Left ventricle myocardium inferior (tissue), 1 donor: ENCODE measurements at places on chromosomes 7 and 10. TPM values are rescaled to one million over a fixed set of nuclear protein-coding genes. Genes with fewer than 3 reads are reported as not detected.

The MMRN2 gene
- total RNA-seq = 32.1 TPM

The SYT15B gene
- total RNA-seq = 0.93 TPM

The CTNNA3 gene
- total RNA-seq = 159 TPM

The UPK3BL2 gene
- 2.9 TPM for total RNA-seq

The FAM25C gene
- total RNA-seq = not detected

GRCh38 chr7:135842446-135843179 lies 94.0 kb upstream of the FAM180A start:
- H3K27me3 ChIP-seq = no peaks in the 10 kb centered on the region
- no peak overlapping the region for H3K27ac ChIP-seq
- no peak overlapping the region for H3K4me3 ChIP-seq
- H3K36me3 ChIP-seq = no peaks in the 10 kb centered on the region

DNA sequence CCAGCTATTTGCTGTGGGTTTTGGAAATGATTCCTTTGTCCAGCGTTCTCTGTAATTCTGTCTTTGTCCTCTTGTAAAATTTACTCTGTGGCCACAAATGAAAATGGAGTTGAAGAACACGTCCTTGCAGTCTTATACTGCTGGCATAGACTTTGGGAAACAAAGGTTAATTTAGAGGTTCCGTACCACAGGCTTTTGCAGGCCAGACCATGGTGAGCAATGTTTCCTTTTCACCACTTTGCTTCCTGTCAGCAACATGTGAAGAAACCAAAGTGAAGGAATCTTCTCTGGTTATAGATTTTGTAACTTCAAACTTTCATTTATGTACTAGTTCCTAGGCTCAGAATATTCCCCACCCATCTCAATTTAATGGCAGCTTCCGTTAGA lies 488.5 kb downstream of the MDFIC start:
- no peaks in the 10 kb centered on the region for H3K27me3 ChIP-seq
- H3K27ac ChIP-seq = no peak overlapping the region
- H3K4me1 ChIP-seq = no peaks in the 10 kb centered on the region
- DNase-seq = no peak

DNA sequence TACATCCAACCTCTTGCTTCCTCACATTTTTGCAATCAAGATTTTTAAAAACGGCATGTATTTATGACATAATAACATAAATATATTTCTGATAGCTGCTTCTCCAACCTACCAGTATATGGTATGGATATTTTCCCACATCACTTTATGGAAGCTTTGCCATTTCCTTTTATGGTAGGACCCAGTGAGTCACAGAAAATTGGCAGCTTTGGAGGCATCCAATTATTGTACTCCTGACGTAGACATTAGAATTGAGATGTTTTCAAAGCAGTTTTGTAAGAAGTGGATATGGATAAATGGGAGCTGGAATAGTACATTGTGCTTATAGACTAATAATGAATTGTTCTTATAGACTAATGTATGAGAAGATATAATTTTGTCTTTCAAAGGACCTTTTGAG lies 23.8 kb upstream of the BICC1 start:
- no peaks in the 10 kb centered on the region for H3K27me3 ChIP-seq
- peaks cover 10% of the 10 kb centered on the region for H3K4me1 ChIP-seq
- no peak for DNase-seq

DNA sequence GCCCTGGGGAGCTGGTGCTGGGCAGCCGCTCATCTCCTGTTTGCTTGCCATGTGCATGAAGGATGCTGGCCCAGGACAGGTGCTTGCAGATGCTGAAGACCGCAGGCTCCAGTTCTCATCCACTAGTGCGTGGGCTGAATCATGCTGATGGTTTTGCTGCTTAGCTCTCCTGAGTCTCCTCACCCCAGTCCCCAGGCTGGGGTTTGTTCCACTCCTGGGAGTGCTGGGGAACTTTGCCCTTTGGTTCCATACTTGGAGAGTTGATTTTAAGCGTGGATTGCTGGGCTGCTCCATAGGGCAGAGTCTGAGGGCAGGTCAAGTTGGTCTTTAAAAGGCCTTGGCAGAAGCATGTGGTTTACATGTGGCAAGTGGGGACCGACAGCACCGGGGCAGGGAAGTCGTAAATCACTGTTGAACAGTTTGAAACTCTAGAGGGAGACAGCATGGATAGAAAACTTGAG lies 9.1 kb downstream of the DYNC2I1 start:
- no peaks in the 10 kb centered on the region for H3K27me3 ChIP-seq
- H3K4me1 ChIP-seq = peaks cover 77% of the 10 kb centered on the region
- peak overlapping the region; percentile 97 for H3K27ac ChIP-seq

GRCh38 chr7:107210400-107210799 lies 41.6 kb downstream of the HBP1 start:
- peak overlapping the region; percentile 87 for H3K27ac ChIP-seq
- H3K4me1 ChIP-seq = peaks cover 49% of the 10 kb centered on the region
- no peak for DNase-seq
- H3K4me3 ChIP-seq = no peak overlapping the region

DNA sequence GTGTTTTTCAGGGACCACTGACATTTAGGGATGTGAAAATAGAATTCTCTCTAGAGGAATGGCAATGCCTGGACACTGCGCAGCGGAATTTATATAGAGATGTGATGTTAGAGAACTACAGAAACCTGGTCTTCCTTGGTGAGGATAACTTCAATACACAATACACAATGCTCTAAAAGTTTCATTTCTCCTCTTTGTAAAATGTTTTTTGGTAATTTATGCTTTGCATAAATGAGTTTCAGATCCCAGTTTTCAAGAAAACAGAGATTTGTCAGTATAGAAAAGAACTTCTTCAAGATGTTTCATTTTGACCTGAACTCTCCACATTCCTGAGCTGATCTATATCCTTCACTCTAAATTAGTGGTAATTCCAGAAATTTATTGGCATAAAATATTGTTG lies 14.2 kb downstream of the ZNF92 start:
- H3K4me3 ChIP-seq = no peak overlapping the region
- no peaks in the 10 kb centered on the region for H3K27me3 ChIP-seq
- peaks cover 16% of the 10 kb centered on the region for H3K4me1 ChIP-seq
- peaks cover 38% of the 10 kb centered on the region for H3K36me3 ChIP-seq
- no peak for DNase-seq
- H3K27ac ChIP-seq = no peak overlapping the region

- DNase-seq = no peak
- peaks cover 98% of the 10 kb centered on the region for H3K4me1 ChIP-seq
- no peaks in the 10 kb centered on the region for H3K27me3 ChIP-seq
- H3K36me3 ChIP-seq = peaks cover 8% of the 10 kb centered on the region
- H3K27ac ChIP-seq = peak overlapping the region; percentile 70
Measured at GRCh38 chr7:32879460-32879859, 12.1 kb downstream of the KBTBD2 start.

DNA sequence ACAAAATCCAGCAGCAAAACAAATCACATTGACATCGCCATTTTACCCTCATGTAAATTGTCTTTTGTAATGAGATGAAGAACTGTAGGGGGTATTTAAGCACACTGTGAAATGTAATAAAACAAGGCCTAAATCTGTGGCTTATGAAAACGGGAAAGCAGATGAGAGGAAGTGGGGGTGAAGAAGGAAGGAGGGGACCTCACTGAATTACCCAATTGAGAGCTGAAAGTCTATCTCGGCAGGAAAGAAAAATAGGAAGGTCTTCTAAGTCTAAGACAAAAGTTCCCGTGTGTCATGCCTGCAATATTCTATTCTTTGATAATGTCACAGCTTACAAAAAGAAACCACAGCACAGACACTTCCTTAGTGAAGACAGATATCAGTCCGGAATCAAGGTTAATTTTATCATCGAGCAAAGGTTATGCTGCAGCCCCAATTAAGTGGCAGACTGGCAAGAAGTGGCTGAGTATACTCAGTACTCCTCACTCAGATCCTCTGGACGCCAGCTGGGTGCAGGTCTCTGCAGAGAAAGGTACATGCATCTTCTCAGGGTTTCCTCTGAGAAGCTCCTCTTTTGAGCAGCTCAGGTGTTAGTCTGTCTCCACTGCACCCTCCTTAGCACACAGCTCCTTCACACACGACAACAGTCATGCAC lies 239.7 kb downstream of the FANK1 start:
- no peak overlapping the region for H3K4me3 ChIP-seq
- DNase-seq = no peak
- no peaks in the 10 kb centered on the region for H3K36me3 ChIP-seq
- peaks cover 20% of the 10 kb centered on the region for H3K4me1 ChIP-seq
- H3K27me3 ChIP-seq = peaks cover 1% of the 10 kb centered on the region

GRCh38 chr10:96645191-96645721 lies 58.4 kb upstream of the TM9SF3 start:
- DNase-seq = no peak
- H3K4me1 ChIP-seq = no peaks in the 10 kb centered on the region
- H3K27me3 ChIP-seq = no peaks in the 10 kb centered on the region
- H3K36me3 ChIP-seq = no peaks in the 10 kb centered on the region

DNA sequence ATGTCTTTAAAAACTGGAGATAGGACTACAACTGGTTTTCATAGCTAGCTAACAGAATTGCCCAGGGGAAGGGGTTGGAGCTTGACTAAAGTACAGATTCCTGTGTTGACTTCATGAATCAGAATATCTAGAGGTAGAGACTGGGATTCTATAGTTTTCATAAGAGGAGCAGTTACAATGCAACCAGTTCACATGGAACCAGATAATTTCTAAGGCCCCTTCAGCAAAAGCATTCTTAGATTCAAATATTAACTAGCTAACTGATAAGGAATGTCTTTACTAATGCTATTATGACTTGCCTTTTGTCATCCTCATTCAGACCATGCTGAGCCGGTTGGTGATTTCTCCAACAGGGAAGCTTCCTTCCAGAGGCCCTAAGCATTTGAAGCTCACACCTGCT lies 5.7 kb downstream of the WEE2 start:
- no peaks in the 10 kb centered on the region for H3K27me3 ChIP-seq
- no peak for DNase-seq
- no peak overlapping the region for H3K27ac ChIP-seq
- H3K4me1 ChIP-seq = no peaks in the 10 kb centered on the region
- no peak overlapping the region for H3K4me3 ChIP-seq
- H3K36me3 ChIP-seq = no peaks in the 10 kb centered on the region

- no peak overlapping the region for H3K4me3 ChIP-seq
- DNase-seq = no peak
- peaks cover 81% of the 10 kb centered on the region for H3K27me3 ChIP-seq
- H3K27ac ChIP-seq = no peak overlapping the region
- no peaks in the 10 kb centered on the region for H3K36me3 ChIP-seq
Measured at GRCh38 chr10:1377740-1378397, 321.7 kb downstream of the WDR37 start.

GRCh38 chr7:132646052-132646451 lies 69.8 kb upstream of the PLXNA4 start:
- H3K27me3 ChIP-seq = peaks cover 5% of the 10 kb centered on the region
- no peak overlapping the region for H3K4me3 ChIP-seq
- H3K4me1 ChIP-seq = no peaks in the 10 kb centered on the region
- no peak for DNase-seq
- H3K27ac ChIP-seq = no peak overlapping the region
